ENCODE measurements at places on chromosomes 12 and 14.

GRCh38 chr12:95723693-95724384 lies 66.7 kb downstream of the NTN4 start:
- DNase-seq: no peak

DNA sequence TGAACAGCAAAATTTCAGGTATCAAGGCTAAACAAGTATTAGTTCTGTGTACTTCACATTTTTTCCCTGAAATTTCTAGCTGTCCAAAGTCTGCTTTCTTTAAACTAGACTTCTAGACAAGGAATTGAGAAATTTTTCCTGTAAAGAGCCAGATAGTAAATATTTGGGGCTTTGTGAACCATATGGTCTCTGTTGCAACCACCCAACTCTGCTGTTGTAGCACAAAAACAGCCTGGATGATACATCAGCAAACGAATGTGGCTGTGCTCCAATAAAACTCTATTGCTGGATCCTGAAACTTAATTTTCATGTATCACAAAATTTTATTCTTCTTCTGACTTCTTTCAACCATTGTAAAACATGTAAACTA lies 96.0 kb upstream of the SLC38A4 start:
- no peak for DNase-seq

GRCh38 chr12:92879698-92880322 lies 49.3 kb downstream of the EEA1 start:
- DNase-seq: no peak

DNA sequence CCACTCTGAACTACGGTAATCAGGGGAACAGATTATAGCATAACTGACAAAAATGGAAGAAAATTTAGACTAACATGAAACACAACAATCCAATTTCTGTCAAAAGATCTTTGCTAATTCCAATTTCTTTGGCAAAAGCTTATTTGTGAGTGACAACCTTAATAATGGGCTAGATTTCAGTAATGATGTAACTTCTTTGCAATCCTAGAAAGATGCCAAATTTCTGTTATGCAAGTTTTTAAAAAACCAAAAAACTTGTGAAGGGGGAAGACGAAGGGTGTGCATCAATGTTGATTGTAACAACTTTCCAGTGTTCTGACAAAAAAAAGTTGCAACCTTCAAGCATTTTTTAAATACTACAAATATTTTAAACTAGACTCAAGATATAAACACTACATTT lies 59.9 kb downstream of the DICER1 start:
- DNase-seq: no peak

DNA sequence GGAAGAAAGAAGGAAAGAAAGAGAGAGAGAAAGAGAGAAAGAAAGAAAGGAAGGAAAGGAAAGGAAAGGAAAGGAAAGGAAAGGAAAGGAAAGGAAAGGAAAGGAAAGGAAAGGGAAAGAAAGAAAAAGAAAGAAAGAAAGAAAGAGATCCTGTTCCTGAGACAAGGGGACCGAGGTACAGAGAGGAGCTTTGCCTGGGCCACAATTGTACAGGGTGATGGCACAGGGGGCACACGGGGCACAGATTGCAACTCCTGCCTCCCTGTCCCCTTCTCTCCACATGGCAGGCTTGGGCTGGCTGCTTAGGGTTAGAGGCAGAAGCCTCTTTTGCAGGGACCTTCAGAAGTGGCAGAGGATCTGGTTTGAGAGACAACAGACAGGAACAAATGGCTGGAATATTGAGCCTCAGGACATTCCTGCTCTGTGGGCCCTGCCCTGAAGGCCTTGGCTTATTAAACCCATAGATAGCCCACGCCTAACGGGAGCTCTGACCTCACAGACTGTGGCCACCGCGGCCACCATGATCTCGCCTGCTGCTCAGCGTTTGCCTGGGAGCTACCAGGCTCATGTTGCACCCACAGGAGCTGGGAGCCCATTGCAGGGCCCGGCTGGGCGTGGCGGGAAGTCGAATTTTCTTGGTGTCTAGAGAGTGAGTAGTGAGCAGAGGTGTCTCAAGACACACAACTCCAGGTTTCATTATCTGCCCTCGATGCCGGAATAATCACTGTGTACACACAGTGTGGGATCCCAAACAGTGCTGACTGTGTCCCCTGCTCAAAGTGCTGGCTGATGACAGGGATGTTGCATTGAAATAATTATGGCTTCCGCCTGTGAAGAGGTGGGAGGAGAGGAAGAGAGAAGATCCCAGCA lies 147.9 kb upstream of the NCOR2 start:
- DNase-seq: no peak

DNA sequence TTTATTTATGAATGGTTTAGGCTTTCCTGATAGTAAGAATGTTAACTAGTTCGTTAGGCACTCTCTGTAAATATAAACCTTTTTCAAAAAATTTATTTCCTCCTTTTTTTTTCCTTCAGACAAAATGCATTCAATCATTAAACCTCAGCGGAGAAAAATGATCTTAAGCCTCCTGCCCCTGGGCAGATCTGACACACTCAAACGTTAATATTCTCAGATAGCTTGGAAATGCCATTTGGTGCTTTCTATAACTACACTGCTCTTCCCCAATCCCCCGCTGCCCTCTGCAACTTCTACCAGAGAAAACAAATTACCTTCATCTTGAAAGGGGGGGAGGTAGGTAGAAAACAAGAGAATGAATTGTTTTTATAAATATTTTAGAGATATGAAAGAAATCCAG lies 521.2 kb downstream of the MED13L start:
- no peak for DNase-seq

DNA sequence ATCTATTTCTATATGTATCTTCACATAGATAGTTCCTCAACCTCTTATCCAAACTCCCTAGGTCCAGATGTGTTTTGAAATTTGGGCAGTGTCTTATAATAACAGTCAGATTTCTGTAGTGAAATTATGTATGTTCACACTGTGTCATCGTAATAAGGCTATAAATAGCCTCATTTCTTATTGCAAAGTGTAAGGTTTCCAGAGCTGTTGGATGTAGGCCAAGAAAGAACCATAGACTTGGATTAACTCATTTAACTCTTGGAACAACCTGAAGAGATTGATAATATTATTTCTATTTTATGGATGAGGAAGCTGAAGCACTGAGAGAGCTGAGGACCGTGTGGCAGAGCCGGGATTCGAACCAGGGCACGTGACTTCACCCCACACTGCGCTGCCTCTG lies 49.0 kb upstream of the PIWIL1 start:
- DNase-seq: no peak

DNA sequence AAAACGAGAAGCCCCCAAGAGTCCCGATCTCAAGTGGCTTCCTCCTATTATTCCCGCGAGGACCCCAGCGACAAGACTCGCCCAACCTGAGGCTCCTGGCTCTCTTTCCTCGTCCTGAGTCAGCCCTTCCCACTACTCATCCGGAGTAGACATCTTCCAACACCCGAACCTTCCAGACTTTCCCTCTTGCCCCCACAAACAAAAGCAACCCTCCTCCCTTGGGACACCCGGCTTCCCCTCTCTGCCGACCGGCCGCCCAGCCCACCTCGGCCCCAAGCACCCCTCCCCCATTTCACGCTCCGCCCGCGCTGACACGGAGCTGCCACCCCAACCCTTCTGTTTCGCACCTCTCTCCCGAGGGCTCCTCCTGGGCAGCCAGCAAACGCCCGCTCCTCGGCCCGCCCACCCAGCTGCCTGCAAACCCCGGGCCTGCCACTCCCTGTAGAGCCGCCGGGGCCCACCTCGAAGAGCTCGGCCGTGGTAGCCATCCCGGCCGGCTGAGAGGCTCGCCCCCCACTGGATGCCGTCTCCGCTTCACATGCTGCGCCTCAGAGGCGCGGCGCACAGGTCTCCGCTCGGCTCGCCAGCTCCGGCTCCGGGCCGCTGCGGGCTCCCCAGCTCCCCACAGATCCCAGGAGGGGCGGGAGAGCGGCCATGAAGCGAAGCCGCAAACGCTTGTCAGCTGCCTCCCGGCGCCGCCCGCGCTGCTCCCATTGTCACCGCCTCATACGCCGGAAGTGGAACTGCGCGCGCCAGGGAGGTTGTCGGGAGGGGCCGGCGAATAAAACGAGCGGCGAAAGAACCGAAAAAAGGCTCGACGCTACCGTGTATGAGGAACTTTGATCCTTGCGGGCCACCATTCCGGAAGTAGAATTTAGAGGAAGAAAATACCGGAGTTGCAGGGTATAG lies at the start of the genes AP5M1 and EXOC5:
Gene AP5M1 (plus strand): TSS at position 811 of the 909 bp plus-strand sequence. CDS start 344 bp downstream, outside the sequence.
Gene EXOC5 (minus strand): TSS at position 745 of the 909 bp plus-strand sequence. CDS start 257 bp downstream, at position 488.
- peak; percentile 90 for DNase-seq

GRCh38 chr12:46480316-46480715 lies 107.7 kb upstream of the SLC38A2 start:
- DNase-seq: no peak

DNA sequence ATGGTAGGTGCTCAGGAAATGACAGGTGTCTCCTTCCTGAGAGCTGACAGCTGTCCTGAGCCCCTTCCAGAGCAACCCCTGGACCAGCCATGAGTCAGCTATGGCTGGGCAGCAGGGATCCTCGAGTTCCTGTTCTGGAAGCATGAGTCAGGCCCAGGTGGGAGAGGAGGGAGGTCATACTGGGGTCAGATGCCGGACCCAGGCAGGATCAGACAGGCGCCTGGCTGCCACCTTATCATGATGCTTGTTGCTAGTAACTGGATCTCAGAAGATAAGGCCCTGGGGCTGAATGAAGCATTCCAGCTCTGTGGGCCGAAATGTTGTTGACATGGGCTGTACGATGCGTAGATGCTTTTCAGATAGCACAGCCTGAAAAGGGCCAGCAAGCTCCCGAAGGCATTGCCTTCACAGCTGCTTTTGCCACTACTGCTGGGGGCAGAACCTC lies 17.4 kb upstream of the KRT7 start:
- DNase-seq: peak; percentile 2

- no peak for DNase-seq
These were observed 58.4 kb upstream of the BDKRB2 start for GRCh38 chr14:96146131-96146771.

GRCh38 chr12:2256915-2257314 lies 204.1 kb downstream of the CACNA1C start:
- DNase-seq: no peak

GRCh38 chr12:2691345-2692071 lies 103.3 kb upstream of the FKBP4 start:
- DNase-seq: peak; percentile 56

DNA sequence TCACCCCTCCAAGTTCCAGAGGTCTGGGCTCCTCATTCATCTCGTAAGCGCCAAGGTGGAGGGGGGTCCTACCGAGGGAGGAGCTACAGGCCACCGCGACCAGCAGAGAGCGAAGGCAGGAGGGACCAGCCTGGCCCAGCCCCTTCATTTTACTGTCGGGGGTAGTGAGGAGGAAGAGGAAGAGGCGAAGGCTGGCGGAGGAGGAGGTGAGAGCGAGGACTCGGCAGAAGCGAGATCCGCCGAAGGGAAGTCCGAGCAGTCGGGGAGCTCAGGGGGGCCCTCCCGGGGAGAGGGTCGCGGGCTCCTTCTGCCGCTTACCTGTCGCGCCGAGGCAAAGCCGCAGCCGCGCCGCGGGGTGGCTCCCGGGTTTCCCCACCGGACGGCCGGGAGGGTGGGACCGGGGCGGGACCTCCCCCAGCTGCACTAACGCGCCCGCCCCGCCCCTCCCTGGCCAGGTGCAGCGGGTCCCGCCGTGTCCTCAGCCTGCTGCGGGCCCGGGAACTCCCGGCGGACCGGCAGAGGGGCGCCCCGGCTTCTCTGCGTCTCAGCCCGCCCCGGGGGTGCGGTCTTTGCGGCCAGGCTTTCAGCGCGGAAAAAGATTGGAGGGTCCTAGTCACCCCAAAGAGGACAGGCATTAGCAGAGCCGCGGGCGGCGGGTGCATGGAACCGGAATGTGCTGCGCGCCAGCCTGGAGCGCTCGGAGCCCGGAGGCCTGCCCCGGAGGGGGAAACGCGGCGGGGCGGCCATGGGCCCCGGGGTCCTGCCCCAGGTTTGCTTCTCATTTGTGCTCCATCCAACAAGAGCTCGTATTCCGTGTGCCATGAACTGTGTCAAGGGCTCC lies at the start of gene GALNT6:
Gene GALNT6 (minus strand): TSS at position 124 of the 841 bp plus-strand sequence. CDS start 11,625 bp downstream, outside the sequence.
- DNase-seq: peak; percentile 73
